ENCODE measurements at places on chromosomes 16 and 17.
A peak's percentile ranks its signal among the peaks of the same experiment; 100 is the strongest.

GRCh38 chr17:5921512-5922282 is 148.5 kb upstream of the WSCD1 start:
- peak; percentile 47 for DNase-seq

DNA sequence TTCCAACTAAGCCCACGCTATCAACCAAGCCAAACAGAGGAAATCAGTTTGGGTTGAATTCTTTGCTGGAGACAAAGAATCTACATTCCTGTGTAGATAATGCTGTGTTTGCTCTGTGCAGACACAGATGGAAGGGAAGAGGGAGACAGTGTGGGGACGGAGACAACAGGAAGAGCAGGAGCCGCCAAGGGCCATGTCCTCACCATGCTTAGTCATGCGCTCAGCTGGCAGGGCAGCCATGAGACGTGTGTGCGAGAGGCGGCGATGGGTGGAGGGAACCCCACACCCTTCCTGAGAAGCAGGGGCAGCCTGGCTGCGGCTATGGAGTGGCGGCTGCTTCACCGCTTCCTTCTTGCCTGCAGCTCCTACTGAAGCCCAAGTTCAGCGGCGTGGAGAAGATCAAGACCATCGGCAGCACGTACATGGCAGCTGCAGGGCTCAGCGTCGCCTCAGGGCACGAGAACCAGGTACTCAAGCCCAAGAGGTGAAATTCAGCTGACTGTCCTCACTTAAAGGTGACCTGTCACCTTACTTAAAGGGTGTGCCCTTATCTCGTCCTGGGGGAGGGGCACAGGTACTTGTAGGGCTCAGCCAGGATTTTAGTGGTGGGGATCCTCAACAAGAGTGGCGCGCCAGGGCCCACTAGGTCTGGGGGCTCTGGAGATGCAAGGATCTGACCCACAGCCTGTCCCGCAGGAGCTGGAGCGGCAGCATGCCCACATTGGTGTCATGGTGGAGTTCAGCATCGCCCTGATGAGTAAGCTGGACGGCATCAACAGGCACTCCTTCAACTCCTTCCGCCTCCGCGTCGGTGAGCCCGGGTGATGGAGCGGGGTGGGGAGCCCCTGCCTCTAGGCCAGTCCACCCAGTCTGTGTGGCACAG is 47.5 kb downstream of the ADCY7 start:
- DNase-seq, result no peak

DNA sequence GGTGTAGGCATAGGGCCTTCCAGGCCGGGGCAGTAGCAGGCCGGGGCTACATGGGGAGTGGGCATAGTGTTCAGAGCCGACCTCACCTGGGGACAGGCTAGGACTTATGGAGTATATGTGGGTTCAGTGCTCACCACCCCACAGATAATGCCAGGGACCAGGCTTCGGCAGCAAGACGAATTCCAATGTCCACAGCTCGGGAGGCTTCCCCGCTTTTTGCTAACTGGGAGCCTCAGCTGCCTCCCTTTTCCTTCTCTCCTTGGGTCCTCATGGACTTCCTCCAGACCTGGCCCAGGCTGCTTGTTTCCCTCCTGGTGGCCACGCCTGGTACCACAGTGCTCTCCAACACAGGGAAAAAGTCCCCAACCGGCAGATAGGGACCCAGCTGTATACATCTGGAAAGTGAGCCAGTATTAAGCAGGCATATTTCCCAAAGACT is 20.1 kb upstream of the SLC46A1 start:
- DNase-seq, result no peak

DNA sequence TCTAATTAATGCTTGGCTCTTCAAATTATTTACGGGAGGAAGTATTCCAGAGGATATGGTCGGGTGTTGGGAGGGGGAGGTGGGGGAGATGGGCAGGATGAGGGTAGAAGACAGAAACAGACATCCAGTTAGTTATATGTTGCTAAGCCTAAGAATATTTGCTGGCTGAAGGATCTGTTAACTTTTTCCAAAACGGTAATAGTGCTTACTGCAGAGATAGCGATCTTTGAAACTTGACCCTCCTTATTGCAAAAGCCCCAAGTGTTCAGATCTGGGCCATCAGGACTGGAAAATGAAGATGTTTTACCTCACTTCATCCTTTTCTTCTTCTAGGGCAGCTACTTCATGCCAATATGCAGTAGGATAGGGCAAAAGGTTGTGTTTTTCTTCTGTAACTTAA is 27.0 kb upstream of the MMD start:
- peak; percentile 45 for DNase-seq

DNA sequence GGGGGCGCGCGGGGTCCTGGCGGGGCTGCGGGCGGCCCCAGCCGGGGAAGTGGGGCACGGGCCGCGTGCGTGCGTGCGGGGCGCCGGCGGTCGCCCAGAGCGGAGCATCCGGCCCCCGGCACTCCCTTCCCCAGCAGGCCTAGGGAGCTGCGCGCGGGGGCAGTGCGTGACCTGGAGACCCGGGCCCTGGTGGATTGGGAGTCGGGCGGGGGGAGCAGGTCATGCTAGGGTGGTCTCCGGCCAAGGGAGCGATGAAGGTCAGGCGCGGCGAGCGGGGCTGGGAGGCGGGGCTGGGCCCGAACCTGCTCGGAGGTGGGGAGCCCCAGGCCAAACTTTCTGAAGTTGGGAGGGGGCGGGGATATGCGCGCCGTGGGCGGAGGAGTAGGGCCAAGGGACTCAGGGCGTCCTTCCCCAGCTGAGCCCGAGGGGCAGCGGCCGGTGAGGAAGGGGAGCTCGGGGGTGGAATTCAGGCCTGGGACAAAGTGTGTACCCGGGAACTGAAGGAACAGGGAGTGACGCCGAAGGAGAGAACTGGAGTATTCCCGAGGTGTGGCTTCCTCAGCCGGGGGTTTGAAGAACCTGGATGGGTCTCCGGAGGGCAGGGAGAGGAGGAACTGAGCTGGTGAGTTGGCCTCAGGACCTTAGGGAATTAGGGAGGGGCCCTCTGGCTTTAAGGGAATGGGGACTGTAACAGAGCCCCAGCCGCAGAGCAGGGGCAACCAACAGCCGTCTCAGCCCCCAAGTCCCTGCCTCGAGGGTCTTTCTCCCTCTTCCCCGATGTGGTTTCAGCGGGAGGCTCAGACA is 589 bp downstream of the XYLT2 start:
- DNase-seq, result peak; percentile 46

DNA sequence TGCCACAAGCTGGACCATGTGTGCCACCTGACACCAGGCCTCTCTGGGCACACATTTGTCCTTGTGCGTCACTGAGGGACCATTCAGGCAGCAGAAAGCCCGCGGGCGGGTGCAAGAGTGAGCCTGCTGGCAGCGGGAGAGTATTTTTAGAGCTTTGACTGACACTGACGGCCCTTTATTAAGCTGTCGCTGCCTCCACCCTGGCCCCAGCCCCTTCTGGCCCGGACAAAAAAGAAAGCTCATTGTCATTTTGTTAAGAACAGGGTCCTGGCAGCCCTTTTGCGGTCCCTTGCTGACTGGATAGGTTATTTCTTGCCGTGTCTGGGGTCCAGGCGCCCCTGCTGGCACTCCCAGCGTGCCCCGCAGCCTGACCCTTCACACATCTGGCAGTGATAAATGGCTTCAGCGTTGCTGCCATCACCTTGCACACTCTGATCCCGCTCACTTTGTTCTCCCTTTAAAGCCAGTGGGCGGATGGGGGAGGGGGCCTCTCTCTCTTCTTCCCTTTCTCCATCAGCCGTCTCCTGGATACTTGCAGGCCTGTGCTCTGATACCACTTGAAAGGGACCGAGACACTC is 78.4 kb upstream of the NKD1 start:
- no peak for DNase-seq

DNA sequence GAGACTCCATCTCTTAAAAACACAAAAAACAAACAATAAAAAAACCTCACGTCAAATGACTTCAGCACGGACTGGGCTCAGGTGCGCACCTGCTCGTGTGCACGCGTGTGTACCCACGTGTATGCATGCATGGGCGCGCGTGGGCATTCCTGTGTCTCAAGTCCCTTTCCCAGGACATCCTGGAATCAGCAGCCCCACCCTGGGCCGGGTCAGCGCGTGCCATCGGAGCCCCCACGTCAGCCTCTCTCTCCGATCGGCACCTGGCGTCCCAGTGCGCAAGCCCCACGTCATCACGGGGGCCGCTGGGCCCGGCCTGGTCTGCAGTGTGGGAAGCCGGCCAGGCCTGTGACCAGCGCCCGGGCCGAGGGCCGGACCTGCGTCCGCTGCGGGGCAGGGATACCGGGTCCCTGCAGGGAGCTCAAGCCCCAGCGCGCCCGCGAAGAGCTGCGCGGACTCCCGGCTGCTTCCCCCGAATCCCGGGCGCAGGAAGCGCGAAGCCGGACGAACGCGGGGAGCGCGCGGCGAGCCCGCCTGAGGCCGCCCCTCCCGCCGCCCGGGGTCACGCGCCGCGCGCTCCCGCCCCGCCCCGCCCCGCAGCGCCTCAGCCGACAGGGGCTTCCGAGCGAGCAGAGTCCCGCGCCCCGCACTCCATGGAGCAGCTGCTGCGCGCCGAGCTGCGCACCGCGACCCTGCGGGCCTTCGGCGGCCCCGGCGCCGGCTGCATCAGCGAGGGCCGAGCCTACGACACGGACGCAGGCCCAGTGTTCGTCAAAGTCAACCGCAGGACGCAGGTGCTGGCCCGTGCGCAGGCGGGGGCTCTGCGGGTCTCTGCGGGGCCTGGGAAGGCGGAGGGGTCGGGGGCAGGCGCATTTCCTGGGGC is at the start of gene FN3K:
Gene FN3K (plus strand): TSS at position 629 of the 880 bp plus-strand sequence. CDS start 22 bp downstream, at position 651.
- DNase-seq, result peak; percentile 58

GRCh38 chr16:35873472-35873871 is 2414.1 kb downstream of the TP53TG3F start:
- DNase-seq, result no peak

GRCh38 chr17:40796846-40797245 is 2.9 kb downstream of the KRT28 start:
- no peak for DNase-seq

DNA sequence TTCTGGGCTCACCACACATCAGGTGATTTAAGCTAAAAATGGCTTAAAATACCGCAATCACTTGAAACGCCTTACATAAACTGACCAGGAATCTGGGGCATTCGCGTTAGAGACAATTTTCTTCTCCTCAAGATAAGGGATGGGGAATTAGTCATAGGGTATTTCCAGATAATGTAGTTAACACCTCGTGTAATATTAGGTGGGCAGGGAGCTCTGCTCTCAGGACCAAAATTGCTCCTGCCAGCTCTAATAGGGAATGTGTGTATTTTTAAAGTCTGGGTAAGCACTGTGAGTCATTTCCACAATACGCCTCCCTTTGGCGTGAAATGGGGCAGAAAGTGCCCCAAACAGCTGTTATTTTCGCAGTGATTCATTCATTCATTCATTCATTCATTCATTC is 408.6 kb downstream of the MAF start:
- DNase-seq, result no peak

DNA sequence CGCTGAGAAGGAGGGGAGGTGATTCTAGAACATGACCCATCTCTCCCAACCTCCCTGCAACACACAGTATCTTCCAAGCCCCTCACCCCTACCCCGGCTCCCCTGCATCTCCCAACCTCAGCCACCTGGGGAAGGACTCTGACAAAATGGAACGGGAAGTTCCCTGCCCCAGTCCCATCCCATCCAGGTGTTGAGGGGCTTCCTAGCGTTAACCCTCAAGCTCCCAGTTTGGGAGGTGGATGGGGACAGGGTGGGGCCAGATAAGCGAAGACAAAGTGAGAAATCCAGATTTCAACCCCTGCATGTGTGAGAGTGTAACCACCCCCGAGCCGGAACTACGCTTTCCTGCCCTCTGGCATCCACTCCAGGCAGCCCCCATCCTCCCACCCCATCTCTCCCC is 1.8 kb downstream of the ZSCAN10 start:
- no peak for DNase-seq

DNA sequence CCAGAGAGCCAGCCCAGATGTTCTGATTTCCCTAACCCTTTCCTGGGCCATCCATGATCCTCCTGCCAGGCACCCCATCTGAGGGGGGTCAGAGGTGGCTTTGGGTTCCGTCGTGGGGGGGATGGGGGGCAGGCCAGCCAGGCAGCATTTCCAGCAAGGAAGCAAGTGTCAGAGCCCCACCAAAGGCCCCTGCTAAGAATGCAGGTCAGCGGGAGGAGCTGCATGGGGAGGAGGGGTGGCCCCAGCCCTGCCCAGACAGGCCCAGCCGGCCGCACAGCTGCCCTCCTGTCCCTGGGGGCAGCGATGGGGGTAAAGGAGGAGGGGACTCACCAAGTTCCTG is 2.3 kb upstream of the SCRN2 start:
- DNase-seq, result no peak

- DNase-seq, result no peak
Measured at GRCh38 chr16:26985100-26986065, 81.3 kb upstream of the C16orf82 start.

GRCh38 chr16:11949527-11949926 is 7.7 kb upstream of the NPIPB2 start:
- DNase-seq, result peak; percentile 52

GRCh38 chr16:11913425-11914079 is 2.2 kb downstream of the GSPT1 start:
- peak; percentile 40 for DNase-seq

DNA sequence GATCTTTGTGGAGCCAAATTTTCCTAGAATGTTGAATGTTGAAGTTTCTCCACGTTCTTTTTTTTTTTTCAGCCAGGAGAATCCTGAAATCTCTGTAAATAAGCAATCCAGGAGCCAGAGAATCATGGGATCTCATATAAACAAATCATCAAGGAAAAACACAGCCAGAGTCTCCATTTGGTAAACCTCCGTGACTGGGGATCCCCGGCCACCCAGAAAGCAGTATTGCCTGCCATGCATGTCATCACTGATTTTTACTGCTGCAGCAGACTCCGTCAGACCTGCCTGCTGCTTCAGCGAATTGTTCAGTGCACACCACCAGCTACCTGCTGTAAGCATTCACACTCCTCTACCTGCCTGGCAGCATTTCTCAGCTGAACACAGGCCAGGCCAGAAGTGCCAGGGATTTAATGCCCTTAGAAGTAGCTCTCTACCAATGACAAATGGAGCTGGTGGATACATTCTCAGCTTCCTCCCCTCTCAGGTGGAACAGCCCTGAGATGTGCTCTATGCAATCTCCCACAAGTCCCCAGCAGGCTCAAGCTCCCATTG is 158.6 kb downstream of the CYLD start:
- no peak for DNase-seq

DNA sequence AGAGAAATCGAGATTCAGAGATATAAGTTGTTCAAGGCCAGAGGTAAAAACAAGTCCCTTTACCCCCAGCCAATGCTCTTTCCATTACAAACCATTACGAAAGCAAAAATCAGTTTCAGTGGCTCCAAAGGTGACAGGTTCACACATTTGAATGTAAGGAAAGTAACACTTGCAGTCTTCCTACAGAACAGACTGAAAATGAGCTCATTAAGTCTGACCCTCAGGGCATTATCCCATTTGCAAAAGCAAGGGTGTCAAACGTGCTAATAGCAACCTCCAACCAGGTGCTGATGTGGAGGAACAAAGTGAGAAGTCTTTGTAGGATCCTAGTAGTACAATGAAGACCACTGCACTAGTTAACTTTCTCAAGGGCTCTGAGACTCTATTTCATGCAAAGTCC is 65.2 kb downstream of the XPO6 start:
- no peak for DNase-seq

- DNase-seq, result no peak
Measured at GRCh38 chr16:57578521-57579360, 36.3 kb downstream of the ADGRG5 start.

- DNase-seq, result no peak
Measured at GRCh38 chr17:6711681-6712057, 1.5 kb downstream of the SLC13A5 start.

- DNase-seq, result no peak
Measured at GRCh38 chr17:59666235-59666634, 41.0 kb downstream of the PTRH2 start.

All from EL (cell line).